GM12878 (cell line): ENCODE measurements at places on chromosomes 4 and X.

GRCh38 chr4:89293299-89293698 lies 14.3 kb downstream of the GPRIN3 start:
- DNase-seq: no peak

DNA sequence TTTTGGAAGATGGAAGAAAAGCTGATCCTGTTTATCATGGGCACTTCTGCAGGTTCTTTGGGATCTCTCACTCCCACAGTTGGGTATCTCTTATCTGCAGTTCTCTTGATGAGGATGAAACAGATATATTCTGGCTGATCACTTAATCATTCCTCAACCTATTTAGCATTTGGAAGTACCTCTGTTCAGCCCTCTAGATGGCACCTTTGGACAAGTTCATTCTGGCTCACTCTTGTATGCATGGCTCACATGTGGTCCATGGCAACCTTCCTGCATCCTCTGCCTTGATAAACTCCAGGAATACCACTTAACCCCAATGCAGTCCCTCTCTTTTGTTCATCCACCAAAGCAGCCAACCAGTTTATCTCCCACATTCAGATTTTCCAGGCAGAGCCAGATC lies 74.2 kb downstream of the SMARCA5 start:
- DNase-seq: no peak

DNA sequence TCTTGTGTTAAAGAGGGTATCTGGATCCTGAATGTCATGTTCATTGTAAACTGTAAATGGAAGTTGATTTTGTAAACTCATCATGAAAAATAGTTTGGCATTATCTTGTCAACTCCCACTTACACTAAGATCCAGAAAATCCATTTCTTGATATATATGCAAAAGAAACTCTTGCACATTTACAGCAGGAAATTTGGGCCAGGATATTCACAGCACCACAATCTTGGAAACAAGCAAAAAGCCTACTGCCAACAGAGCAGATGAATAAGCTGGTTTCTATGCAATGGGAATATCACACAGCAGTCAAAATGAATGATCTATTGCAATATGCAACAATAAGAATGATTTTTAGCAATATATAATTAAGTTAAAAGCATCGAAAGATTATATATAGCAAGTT lies 8.6 kb downstream of the GABRA4 start:
- no peak for DNase-seq

- no peak for DNase-seq
These were observed 143.6 kb downstream of the SLIT2 start for GRCh38 chr4:20395160-20395773.

DNA sequence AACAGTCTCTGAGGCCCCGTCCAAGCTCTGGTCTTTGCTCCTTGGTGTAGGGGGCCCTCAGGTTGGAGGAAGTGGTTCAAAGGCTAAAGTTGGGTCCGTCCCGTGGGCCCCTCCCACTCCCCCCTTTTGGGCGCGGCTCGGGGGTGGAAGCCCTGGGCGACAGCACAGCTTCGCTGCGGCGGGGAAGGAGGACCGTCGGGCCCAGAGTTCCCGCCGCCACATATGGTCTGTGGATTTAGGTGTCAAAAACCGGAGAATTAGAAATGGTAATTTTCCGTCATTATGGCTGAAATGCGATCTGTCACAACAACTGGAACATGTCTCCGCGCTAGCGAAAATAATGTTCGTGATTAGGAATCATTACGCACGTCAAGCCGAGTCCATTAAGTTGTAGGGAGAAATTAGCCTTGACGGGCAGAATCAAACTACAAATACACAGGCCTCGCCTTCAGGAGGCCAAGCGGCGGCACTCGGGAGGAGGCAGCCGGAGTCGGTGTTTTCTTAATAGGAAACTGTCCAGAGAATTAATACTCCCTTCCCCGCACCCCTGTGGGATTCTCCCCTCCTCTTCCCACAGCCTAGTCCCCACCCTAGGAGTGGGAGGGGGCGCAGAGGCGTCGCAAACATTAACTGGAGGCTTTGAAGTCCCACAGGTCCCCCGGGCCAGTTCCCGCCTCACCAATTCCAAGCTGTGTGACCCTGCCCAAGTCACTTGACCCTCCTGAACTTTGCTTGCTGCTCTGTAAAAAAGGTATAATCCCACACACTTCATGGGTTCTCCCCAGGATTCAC lies 15.0 kb downstream of the NKX3-2 start:
- DNase-seq: no peak

GRCh38 chr4:67885762-67886161 lies 2.0 kb upstream of the TMPRSS11D start:
- no peak for DNase-seq

- DNase-seq: no peak
These were observed at the start of gene SOWAHB for GRCh38 chr4:76897536-76898384. Gene SOWAHB (minus strand): TSS chr4:76898144. CDS start chr4:76897849, 295 bp downstream.

DNA sequence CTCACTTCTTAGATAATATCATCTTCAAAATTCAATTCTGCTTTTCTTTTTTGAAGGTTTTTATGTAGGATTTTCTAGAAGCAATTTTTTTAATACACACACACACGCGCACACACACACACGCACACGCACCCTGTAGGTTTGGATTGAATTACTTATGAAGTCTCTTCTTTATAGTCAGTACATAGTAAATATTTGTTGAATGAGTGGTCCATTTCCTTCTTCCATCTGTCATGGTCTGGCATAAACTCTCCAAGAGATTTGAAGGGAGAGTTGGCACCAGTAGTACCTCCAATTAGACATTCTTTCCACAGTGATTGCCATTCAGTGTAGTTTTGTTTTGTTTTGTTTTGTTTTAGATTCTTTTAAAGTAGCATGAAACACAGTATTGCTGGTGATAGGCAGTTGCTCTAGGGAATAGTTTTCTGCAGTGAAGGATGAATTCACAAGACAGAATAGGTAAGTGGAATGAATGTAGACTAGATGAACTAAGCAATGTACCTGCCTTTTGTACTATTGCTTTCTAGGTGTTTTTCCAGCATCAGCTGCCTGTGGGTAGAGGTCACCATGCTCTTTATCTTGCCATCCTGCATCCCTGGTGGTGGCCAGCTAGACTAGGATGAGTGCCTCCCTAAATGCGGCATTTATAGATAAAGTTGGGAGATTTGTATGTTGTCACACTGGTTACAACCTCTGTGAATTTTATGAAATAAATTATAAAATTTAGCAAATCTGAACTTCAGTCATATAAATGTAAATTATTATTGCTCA lies 20.5 kb downstream of the PDLIM5 start:
- no peak for DNase-seq

DNA sequence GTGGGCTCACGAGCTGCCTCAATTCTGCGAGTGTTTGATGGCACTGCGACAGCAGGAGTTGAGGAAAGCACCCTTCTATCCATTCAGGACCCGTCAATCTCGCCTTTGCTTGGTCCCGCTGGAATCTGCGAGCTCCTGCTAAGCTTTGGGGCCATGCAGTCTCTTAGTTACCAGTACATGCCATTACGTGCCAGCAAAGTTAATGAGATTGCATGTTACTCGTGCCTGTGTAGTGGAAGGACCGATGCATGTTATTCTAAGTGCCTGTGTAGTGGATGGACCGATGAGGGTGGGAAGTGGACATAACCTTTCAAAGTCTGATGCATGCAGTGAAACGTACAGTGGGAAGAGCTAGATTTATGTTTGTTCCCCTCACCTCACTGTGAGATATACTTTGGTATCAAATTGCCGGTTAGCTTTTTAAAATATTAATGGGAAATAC lies 569 bp downstream of the RPS3A start:
- DNase-seq: no peak

- DNase-seq: no peak
These were observed 228.1 kb upstream of the ANXA3 start for GRCh38 chr4:78323439-78323838.

- DNase-seq: no peak
These were observed 53.7 kb downstream of the ATP10D start for GRCh38 chr4:47538825-47539154.

- DNase-seq: no peak
These were observed 62.9 kb downstream of the FGF13 start for GRCh38 chrX:138648568-138648967.

- DNase-seq: no peak
These were observed 106.4 kb downstream of the SH3BGRL start for GRCh38 chrX:81308086-81308829.

- DNase-seq: no peak
These were observed 83.6 kb upstream of the GUCY1A1 start for GRCh38 chr4:155582971-155583437.

DNA sequence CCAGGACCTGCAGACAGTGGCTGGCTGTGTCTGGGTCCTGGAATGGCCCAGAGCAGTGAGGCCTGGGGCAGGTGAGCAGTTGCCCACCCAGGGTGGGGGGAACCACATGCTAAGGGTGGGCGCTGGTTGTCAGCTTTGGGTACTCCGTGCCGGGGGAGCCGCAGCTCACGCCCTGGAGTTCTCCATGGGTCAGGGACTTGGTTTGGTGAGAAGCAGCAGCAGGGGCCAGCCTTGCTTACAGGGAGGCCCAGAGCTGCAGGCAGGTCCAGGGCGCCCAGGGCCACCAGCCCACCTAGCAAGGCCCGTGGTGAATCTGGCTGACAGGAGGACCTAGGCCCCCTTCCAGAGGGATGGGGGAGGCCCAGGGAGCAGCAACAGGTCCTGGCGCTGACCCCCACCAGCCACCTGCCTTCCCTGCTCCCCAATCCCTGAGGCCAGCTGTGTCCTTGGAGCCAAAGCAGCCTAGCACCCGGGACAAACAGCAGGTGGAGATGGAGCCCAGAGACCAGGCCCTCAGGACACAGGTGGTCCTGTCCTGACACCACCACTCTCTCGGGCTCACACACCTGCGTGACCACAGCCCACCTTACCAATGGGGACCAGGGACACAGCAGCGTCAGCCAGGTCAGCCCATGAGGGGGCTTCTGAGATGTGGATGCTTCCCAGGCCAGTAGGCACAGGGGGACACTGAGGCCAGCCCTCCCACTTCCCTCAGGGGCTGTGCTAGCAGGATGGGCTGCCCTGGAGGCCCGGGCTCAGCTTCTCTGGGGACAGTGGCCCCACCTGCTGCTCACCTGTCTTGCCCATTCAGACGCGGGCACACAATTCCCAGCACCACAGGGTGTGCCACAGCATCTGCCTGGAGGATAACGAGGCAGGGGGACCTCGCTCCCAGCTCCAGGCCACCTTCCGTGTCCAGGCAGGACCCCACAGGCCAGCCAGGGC lies 3.5 kb downstream of the MXD4 start:
- no peak for DNase-seq

DNA sequence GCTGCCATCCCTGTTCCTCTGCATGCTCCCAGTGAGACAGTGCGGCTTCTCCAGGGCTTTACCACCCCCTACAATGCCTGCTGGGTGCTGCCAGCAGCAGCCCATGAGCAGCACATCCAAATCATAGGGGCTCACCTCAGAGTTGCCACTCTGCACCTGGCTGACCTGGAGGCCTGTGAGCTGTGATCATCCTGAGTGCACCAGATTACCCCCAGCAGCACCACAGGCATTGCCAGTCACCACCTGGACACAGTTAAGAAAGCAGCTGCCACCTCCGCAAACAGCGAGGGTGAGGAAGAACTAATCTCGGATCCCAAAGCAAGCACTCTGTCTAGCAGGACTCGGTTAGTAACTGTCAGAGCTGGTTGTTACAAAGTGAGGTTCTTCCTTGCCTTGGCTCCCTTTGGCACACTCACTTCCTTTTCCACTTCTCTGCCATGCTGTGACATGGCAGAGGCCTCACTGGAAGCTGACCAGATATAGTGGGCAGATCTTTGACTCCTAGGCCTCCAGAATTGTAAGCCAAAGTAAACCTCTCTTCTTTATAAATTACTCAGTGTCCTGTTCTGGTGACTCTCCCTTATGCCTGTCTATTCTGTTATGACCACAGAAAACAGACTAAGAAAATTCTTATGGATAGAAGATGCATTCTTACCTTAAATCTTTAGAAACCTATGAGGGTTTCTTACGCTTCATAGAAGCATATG lies 25.2 kb downstream of the LRIT3 start:
- DNase-seq: no peak

- no peak for DNase-seq
These were observed 695.4 kb downstream of the ARAP2 start for GRCh38 chr4:35548921-35549320.

DNA sequence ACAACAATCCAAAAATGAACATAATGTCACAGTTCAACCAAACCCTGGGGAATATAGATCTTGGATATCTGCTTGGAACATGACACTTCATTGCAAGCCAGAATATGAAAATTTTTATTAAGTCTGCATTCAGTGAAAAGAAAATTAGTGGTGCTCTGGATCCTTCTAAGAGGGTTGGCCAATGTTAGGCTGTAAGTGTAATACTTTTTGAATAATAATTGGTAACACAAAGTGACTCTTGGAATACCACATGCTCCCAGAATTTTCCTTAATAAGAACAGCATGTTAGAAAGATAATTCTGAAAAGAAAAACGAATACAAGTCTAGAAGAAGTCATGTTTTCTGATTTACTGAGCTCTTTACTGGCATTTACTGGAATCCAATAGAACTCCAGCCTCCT lies 175.8 kb downstream of the RASL11B start:
- DNase-seq: no peak

- no peak for DNase-seq
These were observed 195.7 kb downstream of the SHROOM3 start for GRCh38 chr4:76630741-76631140.

- peak; percentile 20 for DNase-seq
These were observed 86.2 kb upstream of the RPS6KA3 start for GRCh38 chrX:20352935-20353336.

DNA sequence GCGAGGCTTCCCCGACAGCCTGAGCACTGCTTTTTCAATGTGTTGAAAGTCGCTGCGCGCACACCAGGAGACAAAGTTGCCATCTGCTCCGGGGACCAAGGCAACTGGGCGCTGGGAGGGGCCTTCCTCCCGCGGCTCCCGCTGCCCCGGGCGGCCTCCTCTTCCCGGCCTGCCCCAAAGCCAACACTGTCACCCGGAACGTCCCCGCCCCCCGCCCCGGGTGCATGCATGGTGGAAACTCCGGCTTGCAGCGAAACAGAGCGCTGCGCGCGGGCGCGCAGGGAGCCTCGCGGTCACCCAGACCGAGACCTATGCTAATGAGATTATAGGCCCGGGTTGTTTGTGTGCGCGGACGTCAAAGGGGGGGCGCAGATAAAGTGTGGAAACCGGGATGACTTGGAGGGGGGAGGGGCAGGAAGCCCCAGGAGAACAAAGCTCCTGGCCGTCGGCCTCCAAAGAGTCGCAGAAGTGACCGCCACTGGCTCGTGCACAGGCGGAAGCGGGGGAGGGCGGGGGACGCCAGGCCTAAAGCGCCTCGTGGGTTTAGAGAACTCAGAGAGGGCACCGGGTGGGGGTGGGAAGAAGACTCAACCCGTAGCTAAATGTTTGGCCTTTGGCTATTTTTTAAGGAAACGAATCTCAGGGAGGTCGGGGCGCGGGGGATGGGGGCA lies 88.8 kb downstream of the BCOR start:
- no peak for DNase-seq
